ENCODE measurements at places on chromosomes 6 and 20.

- peak; percentile 40 for DNase-seq
Measured at GRCh38 chr6:3259491-3259958, 778 bp downstream of the PSMG4 start.

DNA sequence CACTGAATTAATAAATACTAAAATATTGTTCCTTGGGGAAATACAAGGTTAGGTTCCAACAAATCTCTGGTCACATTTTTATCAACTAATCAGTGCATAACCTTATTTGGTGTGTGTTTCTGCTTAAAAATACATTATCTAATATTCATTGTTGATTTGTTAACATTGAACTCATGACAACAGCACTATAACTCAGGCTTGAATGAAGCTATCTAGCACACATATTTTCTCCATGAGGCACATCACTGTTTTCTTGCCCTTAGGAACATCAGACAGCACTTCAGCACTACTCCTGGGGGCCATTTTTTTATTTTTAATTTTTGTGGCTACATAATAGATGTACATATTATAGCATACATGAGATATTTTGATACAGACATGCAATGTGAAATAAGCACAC lies 277.2 kb upstream of the NT5E start:
- DNase-seq, result no peak

DNA sequence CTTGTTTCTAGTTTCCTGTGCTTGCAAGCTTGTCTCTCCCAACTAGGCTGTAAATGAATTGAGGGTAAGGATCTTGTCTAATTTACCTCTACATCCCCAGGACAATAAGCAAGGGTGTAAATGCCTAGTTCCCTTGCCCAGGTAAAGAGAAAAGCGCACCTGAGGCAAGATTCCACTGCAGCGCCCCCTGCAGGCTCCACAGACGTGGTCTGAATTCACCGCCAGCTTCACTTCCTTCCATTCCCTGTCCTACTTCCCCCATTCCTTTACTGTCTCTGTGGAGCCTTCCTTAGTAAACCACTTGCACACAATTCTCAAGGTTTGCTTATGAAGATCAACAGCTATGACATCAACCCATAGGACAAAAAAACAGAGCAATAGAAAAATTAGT lies 42.3 kb downstream of the ANKEF1 start:
- DNase-seq, result no peak

- no peak for DNase-seq
Measured at GRCh38 chr6:44682987-44683779, 295.7 kb downstream of the CDC5L start.

- DNase-seq, result no peak
Measured at GRCh38 chr20:11371831-11372230, 545.9 kb upstream of the BTBD3 start.

- no peak for DNase-seq
Measured at GRCh38 chr6:30113841-30114240, 951 bp upstream of the TRIM31 start.

- peak; percentile 15 for DNase-seq
Measured at GRCh38 chr20:23340524-23340923, 10.1 kb upstream of the NXT1 start.

DNA sequence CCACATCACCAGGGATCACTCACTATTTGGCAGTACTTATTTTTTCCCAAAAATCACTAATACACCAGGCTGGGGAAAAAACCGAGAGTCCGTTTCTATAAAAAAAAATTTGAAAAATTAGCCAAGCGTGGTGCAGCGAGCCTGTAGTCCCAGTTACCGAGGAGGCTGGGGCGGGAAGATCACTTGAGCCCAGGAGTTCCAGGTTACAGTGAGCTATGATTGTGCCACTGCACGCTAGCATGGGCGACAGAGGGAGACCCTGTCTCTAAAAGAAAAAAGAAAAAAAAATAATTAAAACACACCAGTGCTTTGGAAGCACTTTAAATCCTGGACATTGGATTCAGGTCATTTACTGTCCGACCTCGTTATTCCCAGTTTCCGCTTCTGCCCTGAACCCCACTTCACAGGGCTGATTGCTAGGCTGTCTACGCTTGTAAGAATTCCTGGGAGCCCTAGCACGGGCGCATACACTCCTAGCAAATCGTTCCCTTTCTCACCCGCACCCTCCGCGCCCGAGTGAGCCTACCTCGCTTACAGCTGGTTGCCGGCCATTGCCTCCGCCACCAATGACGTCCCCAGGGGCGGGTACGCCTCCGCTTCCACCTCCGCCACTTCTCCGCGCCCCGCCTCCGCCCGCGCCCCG lies at the start of gene TPMT:
TPMT (minus strand) TSS at position 571 of the 643 bp plus-strand sequence. CDS start 5,950 bp downstream, outside the sequence.
- DNase-seq, result no peak

DNA sequence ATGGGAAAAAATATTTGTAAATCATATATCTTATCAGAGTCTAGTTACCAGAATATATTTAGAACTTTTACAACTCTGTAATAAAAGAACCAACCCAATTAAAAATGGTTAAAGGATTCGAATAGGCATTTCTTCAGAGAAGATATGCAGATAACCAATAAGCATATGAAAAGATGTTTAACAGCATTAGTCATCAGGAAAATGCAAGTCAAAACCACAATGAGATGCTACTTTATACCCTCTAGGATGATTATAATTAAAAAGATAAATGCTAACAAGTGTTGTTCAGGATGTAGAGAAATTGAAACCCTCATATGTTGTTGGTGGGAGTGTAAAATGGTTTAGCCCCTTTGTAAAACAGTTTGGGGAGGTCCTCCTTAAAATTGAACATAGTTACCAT lies 94.1 kb downstream of the LRRC1 start:
- DNase-seq, result no peak

DNA sequence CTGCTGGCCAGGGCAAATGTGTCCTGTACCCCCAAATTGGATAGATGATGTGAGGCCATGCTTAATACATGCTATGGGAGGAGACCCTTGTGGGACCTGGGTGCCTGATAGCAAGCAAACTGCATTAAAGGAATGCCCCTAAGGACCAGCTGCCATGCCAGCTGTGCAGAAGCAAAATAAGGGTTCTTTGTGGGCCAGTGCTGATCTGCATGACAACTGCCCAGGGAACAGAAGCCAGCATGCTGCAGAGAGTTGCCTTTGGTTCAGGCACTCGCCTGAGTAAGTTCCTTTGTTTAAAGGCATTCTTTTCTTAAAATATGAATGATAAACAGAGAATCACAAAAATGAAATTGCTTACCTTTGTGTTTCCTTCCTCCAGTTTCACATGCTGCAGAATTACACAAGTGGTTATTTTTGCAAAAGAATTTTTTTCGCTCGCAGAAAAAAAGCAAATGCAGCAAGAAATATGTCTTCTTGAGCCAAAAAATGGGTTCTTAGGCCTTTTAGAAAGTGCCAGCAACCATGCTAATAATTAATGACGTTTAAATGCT lies 6.9 kb upstream of the SYNDIG1 start:
- no peak for DNase-seq

DNA sequence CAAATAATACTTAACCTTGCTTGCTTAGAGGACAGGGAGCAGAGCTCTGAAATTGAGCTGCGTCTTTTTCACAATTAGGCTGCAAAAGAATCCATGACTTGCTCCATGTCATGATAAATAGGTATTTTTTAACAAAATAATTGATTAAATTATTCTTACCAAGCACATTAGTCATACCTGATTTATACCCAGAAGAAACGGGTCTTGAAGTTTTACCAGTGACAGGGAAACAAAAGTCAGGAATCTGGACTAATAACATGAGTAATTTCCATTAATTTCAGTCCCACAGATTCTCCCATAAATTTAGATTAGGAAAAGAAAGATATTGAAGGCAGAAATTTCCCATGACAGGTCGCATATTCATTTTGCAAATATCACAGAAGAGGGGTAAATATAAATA lies 85.0 kb upstream of the BMP5 start:
- DNase-seq, result no peak

GRCh38 chr20:54629632-54630031 lies 154.2 kb downstream of the DOK5 start:
- DNase-seq, result peak; percentile 13

- no peak for DNase-seq
Measured at GRCh38 chr6:132971676-132972075, 157.3 kb downstream of the RPS12 start.
